ENCODE measurements at places on chromosomes 1 and 21. TPM values are rescaled to one million over a fixed set of nuclear protein-coding genes. Genes with fewer than 3 reads are reported as not detected.
A peak's percentile ranks its signal among the peaks of the same experiment; 100 is the strongest.

GRCh38 chr1:96772972-96773371 lies 51.4 kb downstream of the PTBP2 start:
- no peak for DNase-seq

DNA sequence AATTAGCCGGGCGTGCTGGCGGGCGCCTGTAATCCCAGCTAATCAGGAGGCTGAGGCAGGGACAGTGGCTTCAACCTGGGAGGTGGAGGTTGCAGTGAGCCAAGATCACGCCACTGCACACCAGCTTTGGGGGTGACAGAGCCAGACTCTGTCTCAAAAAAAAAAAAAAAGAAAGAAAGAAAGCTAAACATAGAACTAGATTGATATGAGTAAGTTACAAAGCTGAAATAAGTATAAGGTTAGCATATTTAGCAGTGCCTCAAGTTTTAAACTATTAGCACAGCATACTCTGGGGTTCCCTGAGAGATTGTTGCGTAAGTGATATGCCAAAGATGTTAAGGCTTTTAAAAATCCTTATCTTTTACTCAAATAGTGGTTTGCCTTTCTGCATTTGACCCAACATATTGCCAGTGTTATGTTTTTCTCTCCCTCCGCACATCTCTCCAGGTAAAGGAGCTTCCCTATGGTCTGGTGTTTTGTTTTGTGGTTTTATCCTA lies 126.1 kb downstream of the CD247 start:
- DNase-seq, result no peak

DNA sequence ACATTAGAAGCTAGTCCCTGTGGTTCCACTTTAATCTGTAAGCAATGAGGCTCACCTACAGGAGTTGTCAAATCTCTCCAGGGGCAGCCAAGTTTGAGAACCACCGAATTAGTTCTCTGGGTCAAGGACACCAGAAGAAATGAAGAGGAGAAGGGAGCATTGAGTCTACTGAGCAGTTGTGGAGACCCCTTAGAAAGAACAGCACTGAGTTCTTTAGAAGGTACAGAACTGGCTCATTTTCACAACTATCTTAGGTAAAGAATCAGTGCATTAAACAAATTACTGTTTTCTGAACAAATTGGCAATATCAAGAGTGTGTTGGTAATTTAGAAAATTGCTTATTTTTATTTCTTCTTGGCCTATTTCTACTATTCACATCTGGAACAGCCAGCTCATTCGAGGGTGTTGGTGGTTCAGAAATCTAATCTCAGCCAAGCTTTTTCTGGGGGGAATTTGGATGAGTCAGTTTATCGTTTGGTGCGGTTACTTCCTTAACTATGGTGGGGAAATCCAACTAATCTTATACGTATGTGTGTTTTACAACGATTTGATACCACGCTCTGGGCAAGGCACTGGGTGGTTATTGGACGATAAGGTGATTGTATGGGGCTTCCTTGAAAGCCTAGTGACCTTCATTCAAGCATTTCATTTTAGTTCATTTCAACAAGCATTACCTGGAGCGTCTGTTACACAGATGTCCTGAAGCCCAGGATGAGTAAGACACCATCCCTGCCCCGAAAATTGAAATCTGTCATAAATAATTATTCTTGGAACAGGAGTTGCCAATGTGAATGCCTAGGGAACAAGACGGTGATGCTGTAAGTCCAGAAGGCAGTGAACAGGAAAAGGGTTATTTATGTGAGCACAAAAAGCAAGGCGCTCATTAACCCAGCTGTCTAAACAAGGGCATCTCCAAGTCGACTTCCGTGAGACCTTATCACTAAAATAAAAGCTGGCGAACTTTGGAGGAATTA lies 52.0 kb upstream of the TMPRSS2 start:
- peak; percentile 40 for DNase-seq

- peak; percentile 47 for DNase-seq
These were observed 477.4 kb downstream of the CAMTA1 start for GRCh38 chr1:7262611-7263010.

DNA sequence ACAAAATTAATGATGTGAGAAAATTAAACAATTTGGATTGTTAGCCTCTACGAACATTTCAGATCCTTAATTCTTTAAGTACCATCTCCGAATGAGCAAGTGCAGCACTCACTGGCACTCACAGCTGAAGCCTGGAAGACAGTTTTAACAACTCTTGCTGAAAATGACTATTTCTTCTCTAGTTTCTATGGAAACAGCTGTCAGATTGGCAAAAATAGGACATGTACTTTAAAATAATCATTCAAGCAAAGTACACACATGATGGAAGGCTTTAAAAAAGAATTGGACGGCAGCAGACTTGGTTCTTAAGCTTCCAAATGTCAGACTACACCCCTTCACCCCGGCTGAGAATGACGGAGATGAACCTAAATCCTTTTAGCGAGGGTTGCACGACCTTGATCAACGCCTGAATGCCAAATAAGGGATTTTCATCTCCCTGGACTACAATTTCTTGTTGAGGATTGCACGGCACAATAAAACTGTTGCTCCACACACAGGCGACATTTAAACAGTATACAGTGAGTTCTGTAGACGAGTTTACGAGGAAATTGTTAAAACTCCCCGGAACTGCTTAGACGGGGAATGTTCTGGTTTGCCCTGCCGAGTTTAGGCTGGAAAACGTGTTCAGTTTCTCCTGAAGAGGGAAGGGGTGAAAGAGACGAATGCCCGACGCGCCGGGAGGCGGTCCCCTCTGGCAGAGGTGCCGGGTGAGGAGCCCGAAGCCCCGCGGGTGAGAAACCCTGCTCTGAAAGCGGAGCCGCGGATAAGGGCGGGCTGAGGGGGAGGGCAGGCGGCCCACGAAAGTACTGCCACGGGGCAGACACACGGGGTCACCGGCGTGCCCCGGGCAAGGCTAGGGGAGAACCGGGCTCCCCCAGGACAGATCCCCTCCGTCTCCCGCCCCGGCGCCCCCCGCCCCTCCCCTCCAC lies 671 bp downstream of the OMA1 start:
- DNase-seq, result peak; percentile 43

DNA sequence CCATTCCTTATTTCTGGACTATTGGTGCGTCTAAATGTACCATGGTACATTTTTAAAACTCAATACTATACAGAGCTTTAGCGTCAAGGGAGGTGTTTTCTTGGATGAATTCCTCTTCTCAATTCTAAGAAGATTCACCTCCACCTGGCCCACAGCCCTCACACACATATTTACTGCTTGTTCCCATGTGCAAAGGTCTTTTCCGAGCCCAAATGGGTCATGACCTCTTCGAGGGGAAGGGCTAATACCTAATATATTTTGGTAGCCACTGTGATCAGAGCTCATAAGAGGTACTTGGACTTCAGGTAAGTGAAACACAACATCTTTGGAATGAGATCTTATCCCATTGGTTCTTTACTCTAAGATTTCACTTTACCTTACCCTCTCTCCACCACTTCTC lies 205.9 kb downstream of the SDCCAG8 start:
- DNase-seq, result no peak

The TMIGD3 gene
- total RNA-seq, result not detected

DNA sequence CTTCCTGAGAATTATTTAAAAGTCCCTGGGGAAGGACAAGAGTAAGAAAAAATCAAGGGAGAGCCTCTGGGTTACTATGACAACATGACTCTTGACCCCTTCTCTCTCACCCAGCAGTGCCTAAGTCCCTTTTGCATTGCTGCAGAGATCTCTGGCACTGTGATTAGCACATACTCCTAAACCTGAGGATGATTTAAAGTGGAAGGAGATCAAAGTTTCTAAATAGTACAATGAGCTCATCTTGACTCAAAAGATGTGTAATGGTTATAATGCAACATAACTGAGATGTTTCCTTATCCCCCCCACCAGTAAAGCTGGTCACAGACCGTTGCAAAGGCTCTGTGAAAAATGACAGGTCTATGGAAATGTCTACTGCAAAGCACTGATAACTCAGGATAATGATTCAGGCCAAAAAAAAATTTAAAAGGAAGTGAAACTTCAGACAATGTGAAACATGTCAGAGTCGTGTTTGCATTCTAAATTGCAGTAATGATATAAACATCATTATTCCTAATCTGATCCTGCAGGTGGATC lies 519.2 kb downstream of the KIF26B start:
- no peak for DNase-seq

- DNase-seq, result no peak
These were observed 122.7 kb downstream of the FASLG start for GRCh38 chr1:172781513-172782140.

The ESRRG gene
- 1.2 TPM for total RNA-seq

Measured in Caki2 (cell line).